SK-N-SH (cell line): ENCODE measurements at places on chromosomes 13 and 19.

GRCh38 chr13:102799426-102800144 is 666 bp downstream of the BIVM start:
- peak; percentile 75 for DNase-seq

- DNase-seq: no peak
Observed at GRCh38 chr13:47841151-47841550, 159.9 kb downstream of the SUCLA2 start.

GRCh38 chr13:33466262-33466661 is 180.7 kb upstream of the STARD13 start:
- no peak for DNase-seq

DNA sequence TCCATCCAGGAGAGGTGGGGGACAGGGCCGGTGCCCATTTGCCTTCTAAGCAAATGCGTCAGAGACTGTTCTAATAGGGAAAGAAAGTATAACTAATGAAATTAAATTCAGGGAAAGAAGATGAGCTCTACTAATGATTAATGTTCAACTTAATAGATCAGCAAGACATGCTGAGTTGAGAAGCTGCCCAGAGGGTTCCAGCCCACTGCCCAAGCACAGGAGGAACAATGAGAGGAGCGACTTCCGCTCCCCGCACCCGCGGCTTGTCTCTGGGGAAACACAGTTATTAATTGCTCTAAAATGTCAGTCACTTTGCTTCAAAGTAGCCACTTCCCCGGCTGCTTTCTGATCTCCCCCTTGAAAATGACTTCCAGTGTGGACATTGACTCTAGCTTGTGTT is 331.3 kb downstream of the UQCRFS1 start:
- DNase-seq: no peak

GRCh38 chr13:27573265-27573664 is 47.1 kb downstream of the LNX2 start:
- DNase-seq: no peak

DNA sequence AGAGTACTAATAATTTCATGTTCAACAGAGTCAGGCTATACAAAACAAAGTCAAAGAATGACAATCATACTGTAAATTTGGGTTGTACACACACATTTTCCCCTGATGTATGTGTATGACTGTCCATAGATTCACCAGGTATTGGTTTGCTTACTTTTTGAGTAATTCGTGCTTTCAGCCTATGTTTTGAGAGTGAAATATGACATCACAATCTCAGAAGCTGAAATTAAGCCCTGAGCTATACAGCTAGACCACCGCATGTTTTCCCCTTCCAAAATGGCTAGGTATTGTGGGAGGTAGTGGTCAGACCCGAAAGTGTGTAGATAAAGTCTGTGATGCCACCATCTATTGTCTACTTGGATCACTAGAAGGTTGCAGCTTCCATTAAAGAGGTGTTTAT is 102.8 kb downstream of the KATNAL1 start:
- no peak for DNase-seq

DNA sequence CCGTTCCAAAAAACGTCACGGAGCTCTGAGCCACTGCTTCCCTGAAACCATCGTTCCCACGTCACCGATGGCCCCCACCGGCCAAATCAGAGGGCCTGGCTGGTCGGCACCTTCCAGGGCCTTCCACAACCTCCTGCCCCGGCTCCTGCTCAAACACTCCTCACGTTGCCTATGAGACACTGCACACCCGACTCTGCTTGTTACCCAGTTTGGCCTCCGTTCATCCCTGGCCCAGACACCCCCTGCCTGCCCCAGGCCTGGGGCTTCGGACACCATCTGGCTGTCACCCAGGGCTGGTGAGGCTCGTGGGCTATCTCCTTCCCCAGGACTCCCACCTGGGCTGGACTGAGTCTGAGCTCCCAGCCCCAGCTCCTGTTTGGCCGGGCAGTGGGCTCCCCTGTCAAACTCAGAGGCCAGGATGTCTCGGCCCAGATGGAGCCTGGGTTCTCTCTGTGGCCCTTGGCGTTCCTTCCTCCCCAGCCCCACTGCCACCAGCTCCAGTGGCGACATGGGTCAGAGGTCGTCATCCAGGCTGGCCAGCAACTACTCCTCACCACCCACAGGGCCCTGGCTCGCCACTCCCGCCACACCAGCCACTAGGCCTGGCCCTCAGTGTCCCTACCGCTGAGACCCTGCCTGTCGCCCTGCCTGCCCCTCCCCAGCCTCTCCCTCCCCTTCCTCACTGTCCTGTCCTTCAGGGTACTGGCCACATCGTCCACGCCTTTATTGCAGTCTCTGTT is 17.7 kb downstream of the CERS1 start:
- no peak for DNase-seq

DNA sequence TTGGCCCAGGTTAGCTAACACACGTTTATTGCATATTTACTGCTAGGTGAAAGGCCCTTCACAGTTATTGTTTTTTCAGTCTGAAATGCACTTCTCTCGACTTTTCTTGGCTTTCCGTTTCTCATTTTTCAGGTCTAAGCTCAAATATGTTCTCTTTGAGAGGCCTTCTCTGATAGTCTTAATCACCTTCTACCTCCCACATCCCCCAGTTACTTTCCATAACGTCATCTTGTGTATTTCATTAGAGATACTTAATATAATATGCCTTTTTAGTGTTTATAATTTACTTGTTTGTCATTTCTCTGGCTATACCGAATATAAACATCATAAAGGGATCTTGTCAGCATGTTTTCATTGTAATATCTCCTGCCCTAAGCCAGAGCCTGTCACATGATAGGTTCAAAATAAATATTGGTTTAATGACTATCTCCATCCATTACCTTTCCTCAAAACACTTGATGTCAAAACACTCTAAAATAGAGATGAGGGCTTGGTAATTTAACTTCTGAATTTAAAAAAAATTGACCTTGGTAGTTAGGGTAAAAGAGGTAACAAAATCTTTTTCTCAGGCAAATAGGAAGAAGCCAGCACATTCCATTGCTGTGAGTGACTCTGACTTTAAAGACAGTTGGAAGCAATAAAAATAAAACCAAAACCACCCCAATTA is 168.6 kb upstream of the RFC3 start:
- DNase-seq: no peak
